Activated T-cell treated with anti-CD3 and anti-CD28 coated beads, Interleukin-2, amount 50 U/mL, for 72 hours (primary cell): ENCODE measurements at places on chromosomes 3 and 15.

GRCh38 chr15:65072617-65073016, 3.9 kb upstream of the KBTBD13 start:
- peaks cover 17% of the 10 kb centered on the region for H3K27me3 ChIP-seq
- no peak overlapping the region for H3K27ac ChIP-seq
- no peak overlapping the region for H3K4me3 ChIP-seq
- no peak for DNase-seq

DNA sequence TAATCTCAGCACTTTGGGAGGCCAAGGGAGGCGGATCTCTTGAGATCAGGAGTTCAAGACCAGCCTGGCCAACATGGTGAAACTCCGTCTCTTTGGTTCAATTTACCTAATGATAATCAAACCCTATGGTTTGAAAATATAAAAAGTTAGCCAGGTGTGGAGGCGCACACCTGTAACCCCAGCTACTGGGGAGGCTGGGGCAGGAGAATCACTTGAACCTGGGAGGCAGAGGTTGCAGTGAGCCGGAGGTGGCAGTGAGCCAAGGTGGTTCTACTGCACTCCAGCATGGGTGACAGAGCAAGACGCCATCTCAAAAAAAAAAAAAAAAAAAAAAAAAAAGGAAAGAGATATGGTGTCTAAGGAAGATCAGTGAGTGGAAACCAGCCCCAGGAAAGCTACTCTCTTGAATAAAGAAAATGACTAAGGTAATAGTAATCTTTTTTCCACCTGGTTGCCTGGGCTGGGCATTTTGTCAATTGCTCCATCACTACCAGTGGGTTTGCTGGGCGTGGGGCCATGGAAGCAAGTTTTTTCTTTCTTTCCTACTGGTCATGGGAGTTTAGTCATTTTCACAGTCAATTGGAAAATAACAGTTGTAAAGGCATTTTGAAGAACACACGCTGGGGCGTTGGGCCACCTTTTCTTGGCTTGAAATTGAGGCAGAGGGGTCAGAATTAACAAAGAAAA, 387.6 kb upstream of the RGMA start:
- no peaks in the 10 kb centered on the region for H3K4me1 ChIP-seq
- H3K27me3 ChIP-seq = no peaks in the 10 kb centered on the region
- no peak for DNase-seq
- H3K36me3 ChIP-seq = no peaks in the 10 kb centered on the region

DNA sequence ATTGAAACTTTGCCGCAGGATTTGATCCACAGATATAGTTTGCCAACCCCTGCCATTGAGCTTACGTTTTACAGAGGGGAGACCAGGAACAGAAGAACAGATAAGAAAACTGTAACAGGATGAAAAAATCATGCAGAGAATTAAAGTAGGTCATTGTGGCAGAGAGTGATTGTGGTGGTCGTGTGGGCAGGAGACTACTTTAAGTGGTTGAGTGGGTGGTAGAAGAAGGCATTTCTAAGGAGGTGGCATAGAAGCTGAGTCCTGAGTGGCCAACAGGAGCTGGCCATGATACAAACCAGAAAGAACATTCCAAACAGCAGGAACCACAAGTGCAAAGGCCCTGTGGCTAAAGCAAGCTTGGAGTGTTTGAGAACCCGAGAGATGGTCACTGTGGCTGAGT, 34.5 kb downstream of the COLQ start:
- peaks cover 6% of the 10 kb centered on the region for H3K4me1 ChIP-seq
- peaks cover 11% of the 10 kb centered on the region for H3K27me3 ChIP-seq
- no peak for DNase-seq
- no peak overlapping the region for H3K27ac ChIP-seq
- no peaks in the 10 kb centered on the region for H3K36me3 ChIP-seq

- no peaks in the 10 kb centered on the region for H3K27me3 ChIP-seq
- no peak for DNase-seq
- H3K4me1 ChIP-seq = peaks cover 22% of the 10 kb centered on the region
- H3K4me3 ChIP-seq = no peak overlapping the region
- H3K36me3 ChIP-seq = peaks cover 2% of the 10 kb centered on the region
Measured at GRCh38 chr3:195450731-195451229, 8.0 kb upstream of the ACAP2 start.

GRCh38 chr3:178982137-178982536, 89.5 kb downstream of the ZMAT3 start:
- no peak for DNase-seq
- H3K4me3 ChIP-seq = no peak overlapping the region
- peaks cover 7% of the 10 kb centered on the region for H3K4me1 ChIP-seq
- H3K27me3 ChIP-seq = no peaks in the 10 kb centered on the region
- peak overlapping the region; percentile 84 for H3K27ac ChIP-seq

DNA sequence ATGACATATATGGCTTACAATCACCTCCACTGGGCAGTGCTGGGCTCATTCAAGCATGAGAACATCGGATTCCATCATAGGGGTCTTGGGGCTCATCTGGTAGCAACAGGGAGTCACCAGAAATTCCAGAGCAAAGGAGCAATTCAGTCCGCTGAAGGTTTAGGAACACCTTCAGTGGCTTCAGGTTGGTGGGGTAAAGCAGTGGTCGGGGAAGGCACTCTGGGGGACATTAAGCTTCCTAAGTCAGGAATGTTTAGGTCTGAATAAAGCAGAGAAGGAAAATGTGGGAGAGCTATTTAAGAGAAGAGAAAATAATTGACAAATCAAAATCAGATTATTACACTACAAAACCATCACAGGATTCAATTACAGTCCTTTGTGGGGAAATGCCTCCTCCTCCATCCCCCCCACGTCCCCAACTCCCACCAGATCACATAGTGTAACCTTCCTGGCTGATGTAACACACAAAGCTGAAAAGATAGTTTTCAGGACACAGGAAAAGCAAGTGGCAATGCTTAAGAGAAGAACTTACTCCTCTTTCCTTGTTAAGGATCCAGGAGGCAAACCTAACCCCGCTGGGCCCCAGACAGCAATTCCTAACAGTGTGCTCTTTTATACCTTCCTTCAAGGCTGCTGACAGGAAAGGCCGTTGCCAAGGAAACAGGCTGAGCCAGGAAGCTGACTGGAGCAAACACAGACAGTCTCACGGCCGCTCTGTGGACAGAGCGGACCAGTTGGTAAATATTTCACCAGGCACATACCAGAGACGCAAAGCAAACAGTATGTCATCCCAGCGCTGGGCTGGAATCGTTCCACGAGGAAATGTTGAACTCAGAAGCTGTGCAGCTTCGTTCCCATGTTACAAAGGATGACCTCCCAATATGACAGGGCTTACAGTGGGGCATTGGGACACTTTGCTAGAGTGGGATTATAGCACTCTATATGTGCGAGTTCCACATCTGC, 57.5 kb upstream of the LMCD1 start:
- peaks cover 14% of the 10 kb centered on the region for H3K27me3 ChIP-seq
- DNase-seq = no peak
- no peak overlapping the region for H3K27ac ChIP-seq
- no peaks in the 10 kb centered on the region for H3K4me1 ChIP-seq

- no peak for DNase-seq
- peaks cover 22% of the 10 kb centered on the region for H3K27me3 ChIP-seq
- no peaks in the 10 kb centered on the region for H3K36me3 ChIP-seq
- H3K4me3 ChIP-seq = peak overlapping the region; percentile 47
- no peak overlapping the region for H3K27ac ChIP-seq
Measured at GRCh38 chr15:89666184-89666857, 11.1 kb upstream of the KIF7 start.

DNA sequence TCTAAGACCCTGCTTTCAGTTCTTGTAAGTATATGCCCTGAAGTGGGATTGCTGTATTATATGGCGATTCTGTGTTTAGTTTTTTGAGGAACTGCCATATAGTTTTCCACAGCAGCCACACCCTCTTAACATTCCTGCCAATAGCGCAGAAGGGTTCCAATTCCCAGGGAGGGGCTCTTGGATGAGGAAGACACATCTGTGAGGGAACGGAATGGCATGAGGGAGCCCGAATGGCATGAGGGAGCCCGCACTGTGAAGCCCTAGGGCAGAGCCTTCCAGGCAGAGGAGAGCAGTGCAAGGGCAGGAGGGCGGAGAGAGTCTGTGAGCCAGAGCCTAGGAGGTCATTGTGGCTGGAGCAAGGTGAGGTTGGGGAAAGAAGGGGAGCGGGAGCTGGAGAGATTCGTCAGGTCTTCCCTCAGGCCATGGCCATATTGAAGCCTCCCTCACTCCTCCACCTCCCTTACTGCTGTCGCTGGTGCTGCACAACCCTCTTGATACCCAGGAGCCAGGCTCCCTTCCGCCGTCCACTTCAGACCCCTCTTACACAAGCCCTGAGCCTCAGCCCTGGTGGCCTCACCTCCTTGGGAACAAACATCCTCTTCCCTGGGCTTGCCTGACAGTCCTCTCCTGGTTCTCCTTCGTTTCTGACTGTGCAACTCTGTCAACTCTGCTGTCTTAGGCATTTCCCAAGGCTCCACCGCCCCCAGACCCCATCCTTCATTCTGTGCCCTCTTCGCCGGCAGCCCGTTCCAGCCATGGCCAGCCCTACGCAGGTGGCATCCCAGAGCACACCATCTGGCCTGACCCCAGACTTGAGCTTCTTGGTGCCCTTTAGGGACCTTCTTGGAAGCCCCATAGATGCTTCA, 51.4 kb downstream of the FGD5 start:
- H3K36me3 ChIP-seq = no peaks in the 10 kb centered on the region
- no peak overlapping the region for H3K4me3 ChIP-seq
- H3K27ac ChIP-seq = no peak overlapping the region
- no peaks in the 10 kb centered on the region for H3K27me3 ChIP-seq
- no peak for DNase-seq

DNA sequence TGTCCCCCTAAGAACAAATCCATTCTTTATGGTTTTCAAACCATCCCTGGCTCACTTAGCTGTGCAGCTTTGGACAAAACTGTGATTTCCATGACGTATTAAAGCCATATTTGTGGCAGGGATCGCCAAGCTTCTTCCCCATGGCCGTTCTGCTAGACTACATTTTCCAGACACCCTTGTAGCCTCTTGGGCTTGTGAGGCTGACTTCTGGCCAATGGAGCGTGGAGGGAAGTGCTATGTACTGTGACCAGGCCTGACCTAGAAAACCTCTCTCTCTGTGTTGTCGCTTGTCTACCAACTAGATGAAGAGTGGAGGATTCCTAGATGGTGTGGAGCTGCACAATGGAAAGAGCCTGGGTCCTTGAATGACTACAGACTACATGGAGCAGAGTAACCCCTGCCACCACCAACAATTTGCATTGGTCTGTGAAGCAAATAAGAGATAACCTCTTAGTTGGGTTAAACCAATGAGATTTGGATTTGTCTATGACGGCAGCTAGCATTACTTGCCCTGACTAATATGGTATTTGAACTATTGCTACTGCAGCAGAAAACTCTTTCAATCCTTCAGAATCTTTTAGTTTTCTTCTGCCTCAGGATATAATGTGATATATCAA, 22.1 kb upstream of the MGLL start:
- DNase-seq = no peak
- H3K27me3 ChIP-seq = peaks cover 10% of the 10 kb centered on the region
- H3K27ac ChIP-seq = no peak overlapping the region
- H3K4me3 ChIP-seq = no peak overlapping the region
- no peaks in the 10 kb centered on the region for H3K4me1 ChIP-seq

GRCh38 chr15:96402403-96402802, 71.9 kb downstream of the NR2F2 start:
- no peaks in the 10 kb centered on the region for H3K4me1 ChIP-seq
- peaks cover 28% of the 10 kb centered on the region for H3K27me3 ChIP-seq
- H3K27ac ChIP-seq = no peak overlapping the region
- no peaks in the 10 kb centered on the region for H3K36me3 ChIP-seq
